ENCODE measurements at places on chromosomes 4 and X.
A peak's percentile ranks its signal among the peaks of the same experiment; 100 is the strongest.

DNA sequence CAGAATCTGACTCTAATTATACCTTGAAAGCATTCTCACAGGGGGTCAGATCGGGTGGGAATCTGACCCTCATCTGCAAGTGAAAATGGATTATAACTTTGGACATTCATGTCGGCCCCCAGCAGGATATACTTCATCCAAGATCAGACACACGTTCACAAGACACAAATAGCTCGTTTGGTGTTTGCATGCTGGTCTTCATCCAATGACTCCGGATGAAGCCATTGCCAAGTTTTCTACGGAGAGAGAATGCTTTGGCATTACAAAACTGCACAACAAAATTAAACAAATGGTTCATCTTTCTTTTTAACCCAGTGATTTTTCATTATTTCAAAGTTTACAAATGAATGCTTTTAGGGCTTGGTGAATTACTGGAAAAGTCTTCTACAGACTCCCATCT lies 105.5 kb downstream of the MID1 start:
- no peak for DNase-seq

GRCh38 chr4:104848597-104849225 lies 298.0 kb upstream of the TET2 start:
- DNase-seq: no peak

DNA sequence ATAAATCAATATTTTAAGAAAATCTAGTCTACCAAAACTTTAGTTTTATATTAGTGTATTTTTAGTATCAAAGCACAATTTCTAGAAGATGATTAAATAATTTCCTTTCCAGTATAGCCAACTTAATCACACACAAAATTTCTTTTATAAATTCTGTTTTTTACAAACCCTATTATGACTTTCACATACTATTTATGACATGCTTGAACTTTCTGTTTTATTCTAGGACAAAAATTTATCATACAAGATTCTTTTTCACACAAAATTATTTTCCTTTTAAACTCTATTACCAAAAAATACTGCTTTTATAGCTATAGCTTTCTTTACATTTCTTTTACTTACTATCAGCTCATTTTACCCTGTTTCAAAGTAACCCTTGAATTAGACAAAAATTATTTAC lies 149.5 kb downstream of the OR13H1 start:
- no peak for DNase-seq

DNA sequence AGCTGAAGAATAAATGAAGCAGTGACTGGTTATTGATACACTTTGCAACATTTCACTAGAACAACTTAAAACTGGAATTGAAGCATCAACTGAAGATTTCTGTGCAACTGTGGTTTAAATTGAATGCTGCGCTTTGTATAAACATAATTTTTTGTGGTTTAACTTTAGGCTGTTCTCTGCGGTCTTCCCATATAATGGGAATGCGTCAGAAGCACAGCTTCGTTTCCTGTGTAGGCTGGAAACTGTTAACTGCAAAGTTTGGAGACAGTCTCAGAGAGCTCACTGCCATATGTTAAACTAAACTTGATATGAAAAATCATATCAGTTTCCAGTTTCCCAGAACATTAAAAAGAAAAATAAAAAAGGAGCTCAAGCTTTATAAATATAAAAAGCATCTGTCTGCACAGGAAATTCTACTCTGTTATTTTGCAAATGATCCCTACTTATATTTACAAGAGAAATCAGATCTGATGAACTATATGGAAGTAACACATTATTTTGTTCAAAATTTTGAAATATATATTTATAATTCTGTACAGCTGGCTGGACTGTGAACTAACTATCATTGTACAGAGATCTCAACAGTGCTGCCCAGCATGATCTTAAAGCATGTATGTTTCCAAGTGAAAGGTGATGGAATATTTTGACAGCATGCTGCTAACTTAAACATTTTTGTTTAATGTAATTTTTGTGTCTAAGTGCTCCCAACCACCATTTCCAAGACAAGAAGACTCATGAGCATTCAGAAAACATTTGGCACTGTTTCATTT lies 139.9 kb downstream of the NDST3 start:
- no peak for DNase-seq

DNA sequence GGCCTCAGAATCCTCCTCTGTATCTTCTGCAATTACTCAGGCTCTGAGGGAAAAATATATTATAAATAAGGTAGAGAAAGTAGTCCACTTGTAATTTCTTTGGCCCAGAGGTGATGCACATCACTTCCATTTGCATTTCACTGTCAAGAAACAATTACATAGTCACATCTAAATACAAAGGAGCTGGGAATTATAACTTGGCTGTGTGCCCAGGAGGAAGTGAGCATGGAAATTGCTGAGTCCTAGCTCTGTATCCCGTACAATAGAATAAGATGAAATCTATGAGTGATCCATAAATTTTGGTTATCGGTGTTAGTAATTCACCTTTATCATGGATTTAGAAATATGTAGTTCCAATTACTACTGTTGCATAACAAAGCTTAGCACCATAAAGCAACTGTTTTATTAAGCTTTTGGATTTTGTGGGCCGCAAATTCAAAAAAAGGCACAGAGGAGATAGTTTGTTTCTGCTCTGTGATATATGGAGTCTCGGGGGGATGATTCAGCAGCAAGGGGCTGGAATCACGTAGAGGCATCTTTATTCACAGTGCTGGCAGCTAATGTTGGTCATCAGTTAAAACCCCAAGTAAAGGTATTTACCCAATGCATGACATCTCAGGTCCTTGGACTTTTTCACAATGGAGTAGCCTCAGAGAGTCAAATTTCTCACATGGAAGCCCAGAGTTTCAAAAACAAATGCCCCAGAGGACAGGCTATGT lies 241.4 kb upstream of the GALNT7 start:
- peak; percentile 55 for DNase-seq

- no peak for DNase-seq
Measured at GRCh38 chr4:147370881-147371280, 110.0 kb upstream of the EDNRA start.

DNA sequence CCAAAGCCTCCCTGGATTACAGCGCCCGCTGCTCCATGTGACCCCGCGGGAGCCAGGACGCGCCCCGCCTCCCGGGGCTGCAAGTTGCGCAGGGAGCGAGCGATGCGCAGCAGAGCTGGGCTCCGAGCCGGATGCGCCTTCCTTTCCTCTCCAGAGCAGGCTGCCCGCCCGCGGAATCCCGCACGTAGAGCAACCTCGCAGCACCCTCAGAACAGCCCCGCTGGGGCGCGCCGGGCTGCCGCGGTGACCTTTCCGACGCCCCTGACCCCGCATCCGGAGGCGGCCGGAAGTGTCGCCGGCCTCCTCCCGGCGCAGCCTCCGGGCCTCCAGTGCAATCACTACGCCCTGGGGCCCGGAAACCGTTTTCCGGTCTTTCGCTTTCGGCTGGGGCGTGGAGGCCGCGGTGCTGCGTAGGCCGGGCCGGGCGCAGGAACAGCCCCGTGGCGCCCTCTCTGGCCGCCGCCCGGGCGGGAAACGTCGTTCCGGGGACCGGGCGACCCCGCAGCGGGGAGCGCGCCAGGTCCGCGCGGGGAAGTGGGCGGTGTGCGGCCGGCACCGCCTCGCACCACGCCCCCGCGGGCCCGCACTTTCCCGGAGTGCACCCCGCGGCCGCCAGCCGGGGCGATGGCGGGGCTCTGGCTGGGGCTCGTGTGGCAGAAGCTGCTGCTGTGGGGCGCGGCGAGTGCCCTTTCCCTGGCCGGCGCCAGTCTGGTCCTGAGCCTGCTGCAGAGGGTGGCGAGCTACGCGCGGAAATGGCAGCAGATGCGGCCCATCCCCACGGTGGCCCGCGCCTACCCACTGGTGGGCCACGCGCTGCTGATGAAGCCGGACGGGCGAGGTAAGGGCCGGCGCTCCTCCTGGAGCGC lies at the start of gene CYP4V2:
Gene CYP4V2, plus strand, starts transcription at position 368 of the 866 bp plus-strand sequence. Its CDS starts 257 bp downstream, at position 625.
- peak; percentile 53 for DNase-seq

DNA sequence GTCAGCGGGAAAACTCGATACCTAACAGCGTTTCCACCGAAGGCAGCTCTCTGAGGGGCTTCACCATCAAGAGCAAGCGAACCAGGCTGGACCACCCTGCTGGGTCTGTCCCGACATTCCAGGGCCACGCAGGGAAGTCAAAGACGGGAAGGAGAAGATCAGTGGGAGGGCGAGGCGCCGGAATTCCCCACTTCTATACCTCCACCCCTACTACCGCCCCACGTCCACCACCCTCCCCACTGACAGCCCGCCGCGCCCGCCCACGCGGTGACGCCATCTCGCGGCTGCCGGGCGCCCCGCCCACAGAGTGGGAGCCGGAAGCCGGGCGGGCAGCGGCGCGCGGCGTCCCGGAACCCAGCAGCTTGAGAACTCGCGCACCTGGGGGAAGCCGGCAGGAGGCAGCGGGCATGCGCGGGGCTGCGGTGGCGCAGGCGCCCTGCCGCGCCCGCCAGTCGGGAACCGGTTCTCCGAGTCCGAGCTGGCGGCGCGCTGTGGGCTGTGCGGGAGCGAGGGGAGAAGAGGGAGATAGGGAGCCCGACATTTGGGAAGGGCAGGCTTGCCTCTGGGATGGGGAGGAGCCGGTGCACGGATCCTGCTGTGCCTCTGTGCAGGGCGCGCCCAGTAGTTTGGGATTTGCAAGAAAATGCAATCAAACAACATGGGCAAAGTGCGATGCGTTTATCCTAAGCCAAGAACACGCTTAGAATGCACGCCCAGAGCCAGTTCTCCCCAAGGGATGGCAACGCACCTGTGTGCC lies 3.2 kb upstream of the STIM2 start:
- DNase-seq: peak; percentile 95

DNA sequence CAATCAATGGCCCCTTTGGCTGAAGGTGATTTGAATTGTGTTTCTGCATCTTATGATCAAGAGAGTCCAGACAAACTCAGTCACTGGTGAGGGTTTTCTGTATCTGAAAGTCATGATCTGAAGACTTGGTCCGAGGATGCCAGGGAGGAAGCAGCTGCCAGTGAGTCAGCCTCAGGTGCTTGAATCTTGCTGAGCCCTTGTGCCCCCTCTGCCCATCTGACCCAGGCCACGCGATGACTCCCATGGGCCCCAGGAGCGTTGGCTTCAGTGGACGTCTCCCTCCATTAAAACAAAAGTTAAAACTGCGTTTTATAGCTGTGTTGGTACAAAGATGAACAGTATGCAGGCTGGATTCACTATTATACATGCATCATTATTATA lies 62.0 kb downstream of the HTRA3 start:
- no peak for DNase-seq

DNA sequence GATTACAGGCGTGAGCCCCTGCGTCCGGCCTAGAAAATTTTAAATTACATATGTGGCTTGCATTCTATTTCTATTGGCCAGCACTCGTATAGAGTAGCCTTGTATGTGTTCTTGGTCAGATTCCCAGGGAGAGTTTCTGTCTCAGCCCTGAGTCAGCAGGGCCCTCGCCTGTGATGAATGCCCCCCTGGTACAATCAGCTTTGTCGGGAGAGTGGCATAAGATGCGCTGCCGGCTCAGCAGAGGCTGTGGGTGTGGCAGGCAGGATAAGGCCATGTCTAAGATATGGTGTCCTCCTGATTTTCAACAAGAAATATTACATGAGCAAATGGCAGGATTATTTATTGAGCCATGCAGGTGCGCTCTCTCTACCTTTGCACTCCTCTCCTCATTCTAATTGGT lies 1.6 kb upstream of the REELD1 start:
- no peak for DNase-seq

DNA sequence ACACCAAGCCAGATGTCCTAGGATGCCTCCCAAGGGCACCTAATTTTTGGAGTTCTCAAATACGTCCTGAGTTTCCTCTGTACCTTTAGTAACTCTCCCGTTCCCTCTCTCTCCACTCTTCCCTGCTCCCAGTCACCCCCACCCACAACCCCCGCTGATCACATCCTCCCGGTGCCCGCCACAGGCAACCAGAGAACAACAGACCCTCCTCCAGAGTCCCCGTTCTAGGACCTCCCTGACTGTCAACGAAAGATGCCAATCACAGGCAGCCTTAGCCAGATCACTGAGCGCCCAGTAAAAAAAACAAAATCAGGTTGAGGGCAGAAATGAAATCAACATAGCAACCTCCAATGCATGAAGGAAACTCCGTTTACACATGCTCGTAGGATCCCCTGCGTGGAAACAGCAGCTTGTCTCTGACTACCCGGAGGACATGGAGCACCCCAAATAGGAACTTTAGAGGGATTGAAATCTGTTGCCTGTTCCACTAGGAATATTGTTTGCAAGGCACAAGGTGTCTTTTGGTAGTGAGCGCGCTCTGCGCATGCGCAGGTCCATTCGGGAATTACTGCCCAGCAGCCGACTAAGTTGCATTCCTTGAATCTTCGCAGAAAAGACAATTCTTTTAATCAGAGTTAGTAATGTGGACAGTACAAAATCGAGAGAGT lies at the start of gene GABRB1:
Gene GABRB1, plus strand, starts transcription at position 557 of the 668 bp plus-strand sequence.
- DNase-seq: peak; percentile 25

GRCh38 chrX:155891446-155892210 lies 10.5 kb downstream of the VAMP7 start:
- no peak for DNase-seq

DNA sequence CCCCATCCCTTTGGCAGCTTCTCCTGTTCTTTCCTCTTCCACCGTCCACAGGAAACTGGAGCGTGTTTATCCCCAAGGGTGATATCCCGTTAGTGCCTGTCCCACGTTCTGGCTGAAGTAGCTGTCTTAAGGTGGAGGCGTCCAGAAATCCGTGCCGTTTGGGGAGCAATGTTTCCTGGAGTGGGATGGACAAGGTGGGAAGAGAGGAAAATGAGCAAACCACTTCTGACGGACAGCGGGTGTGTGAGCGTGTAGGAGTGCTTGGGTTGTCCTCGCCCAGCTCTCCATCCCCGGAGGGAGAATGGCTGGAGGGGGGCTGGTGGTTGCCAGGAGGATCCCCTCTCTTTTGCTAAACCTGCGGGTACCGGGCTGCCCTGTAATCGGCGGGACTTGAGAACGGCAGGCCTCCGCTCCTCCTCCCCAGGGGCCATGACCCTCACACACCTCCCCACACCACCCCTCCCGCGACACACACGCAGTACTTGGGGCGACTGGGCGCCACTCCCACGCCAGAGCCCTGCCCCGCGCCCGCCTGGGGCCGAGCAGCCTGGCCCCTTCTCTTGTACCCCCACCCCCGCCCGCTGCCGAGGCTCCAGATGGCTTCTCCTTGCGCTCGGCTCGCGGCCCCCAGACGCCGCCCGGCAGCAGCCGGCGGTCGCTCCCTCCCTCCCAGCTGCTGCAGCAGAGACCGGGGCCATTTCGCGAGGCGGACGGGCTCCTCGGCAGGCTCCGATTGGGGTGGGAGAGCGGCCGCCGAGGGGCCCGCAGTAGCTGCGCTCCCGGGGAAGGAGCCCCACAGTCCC lies 13.9 kb upstream of the PRDM8 start:
- no peak for DNase-seq

DNA sequence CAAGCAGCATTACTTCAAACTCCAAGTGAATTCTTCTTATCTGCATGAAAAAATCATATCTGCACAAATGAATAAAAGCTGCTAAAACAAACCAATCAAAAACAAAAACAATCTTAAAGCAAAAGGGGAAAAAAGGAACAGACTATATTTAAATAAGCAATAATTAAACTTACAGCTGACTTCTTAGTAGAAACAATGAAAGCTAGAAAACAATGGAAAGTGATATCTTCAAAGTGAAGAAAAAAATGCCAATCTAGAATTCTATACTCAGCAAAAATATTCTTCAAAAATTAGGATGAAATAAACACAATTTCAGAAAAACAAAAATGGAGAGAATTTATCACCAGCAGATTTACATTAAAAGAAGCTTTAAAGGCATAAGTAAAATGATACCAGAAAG lies 20.0 kb downstream of the STBD1 start:
- DNase-seq: no peak

All from NCI-H2081 (cell line).